ENCODE measurements at places on chromosomes 1 and 21. TPM values are rescaled to one million over a fixed set of nuclear protein-coding genes. Genes with fewer than 3 reads are reported as not detected.

- DNase-seq: no peak
These were observed 4.6 kb downstream of the COLGALT2 start for GRCh38 chr1:184032930-184033418.

- no peak for DNase-seq
These were observed 12.6 kb downstream of the DR1 start for GRCh38 chr1:93358293-93358692.

- DNase-seq: no peak
These were observed 61.3 kb downstream of the ITGB3BP start for GRCh38 chr1:63461661-63462230.

- no peak for DNase-seq
These were observed 96.1 kb downstream of the TRABD2B start for GRCh38 chr1:47901001-47901575.

DNA sequence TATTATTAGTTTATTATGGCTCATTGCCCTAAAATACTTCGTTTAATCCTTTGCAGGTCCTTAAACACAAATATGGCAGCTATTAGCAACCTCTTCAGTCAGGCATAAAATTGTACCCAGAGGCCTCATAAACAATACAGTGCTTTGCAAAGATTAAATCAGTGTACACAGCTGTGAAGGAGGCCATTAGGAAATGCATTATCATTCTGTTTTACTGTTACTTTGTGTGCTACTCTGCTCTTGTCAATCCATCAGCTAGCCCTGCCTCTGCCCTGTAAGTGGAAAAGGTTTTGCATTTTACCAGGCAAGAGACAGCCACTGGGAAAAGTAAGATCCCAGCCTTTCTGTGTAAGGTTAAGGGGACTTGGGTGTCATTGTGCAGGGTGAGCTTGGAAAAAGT is 415.7 kb upstream of the DAB1 start:
- DNase-seq: no peak

DNA sequence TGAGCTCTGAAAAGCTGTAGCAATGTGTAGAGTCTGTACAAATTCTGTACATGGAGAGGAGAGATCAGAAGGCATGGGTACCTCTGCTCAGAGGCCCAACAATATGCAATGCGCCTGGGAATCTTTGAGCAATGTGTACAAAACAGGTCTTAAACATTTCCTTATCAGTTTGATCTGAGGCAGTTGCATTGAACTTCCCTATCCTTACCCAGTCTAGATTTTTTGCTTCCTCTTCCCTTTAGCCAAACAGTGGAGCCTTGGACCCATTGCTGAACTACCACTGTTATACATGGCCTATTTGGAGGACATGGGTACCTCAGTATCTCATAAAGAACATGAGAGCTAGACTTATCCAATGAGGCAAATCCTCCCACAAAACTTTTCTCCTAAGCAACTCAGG is 12.6 kb upstream of the MNDA start:
- DNase-seq: no peak

GRCh38 chr21:28445141-28445830 is 547.4 kb downstream of the LTN1 start:
- DNase-seq: no peak

GRCh38 chr1:73040811-73041210 is 758.5 kb upstream of the NEGR1 start:
- DNase-seq: no peak

DNA sequence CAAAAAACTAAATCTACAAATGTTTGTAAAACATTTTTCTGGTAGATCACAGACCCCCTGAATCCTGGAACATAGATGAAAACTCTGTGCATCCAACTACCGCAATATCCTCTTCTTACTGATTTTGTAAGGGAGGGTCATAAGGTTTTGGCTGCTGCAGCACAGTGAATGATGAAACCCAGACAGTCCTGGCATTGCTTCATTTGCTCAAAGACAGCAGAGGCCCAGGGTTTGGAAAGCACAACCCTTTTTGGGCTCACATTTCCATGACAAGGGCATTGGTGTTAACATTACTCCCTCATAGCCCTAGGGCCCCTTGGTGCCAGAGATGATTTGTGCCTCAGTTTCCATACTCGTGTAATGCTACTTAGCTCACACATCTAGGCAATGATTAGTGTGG is 51.2 kb downstream of the PLXNA2 start:
- no peak for DNase-seq

The BLACAT1 gene
- not detected for total RNA-seq

The TEDDM1 gene
- total RNA-seq: not detected

The CXADR gene
- total RNA-seq: 44.2 TPM

The PTPN14 gene
- 39.2 TPM for total RNA-seq

The BRINP3 gene
- 10.8 TPM for total RNA-seq

The GBP4 gene
- total RNA-seq: 9.6 TPM

The CDC42 gene
- 493 TPM for total RNA-seq

The LCE3D gene
- total RNA-seq: not detected

The PLA2G5 gene
- total RNA-seq: 7.3 TPM

Measured in urinary bladder (tissue), 4 donors.